ENCODE measurements at places on chromosomes 7 and 10. TPM values are rescaled to one million over a fixed set of nuclear protein-coding genes. Genes with fewer than 3 reads are reported as not detected.

Gene ZCCHC24
- total RNA-seq, result 2.1 TPM

Gene RBP3
- not detected for total RNA-seq

Gene CRYGN
- not detected for total RNA-seq

- DNase-seq, result no peak
- H3K27ac ChIP-seq, result no peak overlapping the region
- peak overlapping the region; percentile 26 for H3K4me3 ChIP-seq
- peaks cover 54% of the 10 kb centered on the region for H3K27me3 ChIP-seq
These were observed 131.5 kb downstream of the SPAG6 start for GRCh38 chr10:22476601-22477321.

GRCh38 chr10:7417807-7418206, 7.0 kb upstream of the SFMBT2 start:
- peak overlapping the region; percentile 33 for H3K27ac ChIP-seq
- H3K4me3 ChIP-seq, result peak overlapping the region; percentile 2
- H3K36me3 ChIP-seq, result no peaks in the 10 kb centered on the region
- DNase-seq, result no peak
- peaks cover 41% of the 10 kb centered on the region for H3K27me3 ChIP-seq

DNA sequence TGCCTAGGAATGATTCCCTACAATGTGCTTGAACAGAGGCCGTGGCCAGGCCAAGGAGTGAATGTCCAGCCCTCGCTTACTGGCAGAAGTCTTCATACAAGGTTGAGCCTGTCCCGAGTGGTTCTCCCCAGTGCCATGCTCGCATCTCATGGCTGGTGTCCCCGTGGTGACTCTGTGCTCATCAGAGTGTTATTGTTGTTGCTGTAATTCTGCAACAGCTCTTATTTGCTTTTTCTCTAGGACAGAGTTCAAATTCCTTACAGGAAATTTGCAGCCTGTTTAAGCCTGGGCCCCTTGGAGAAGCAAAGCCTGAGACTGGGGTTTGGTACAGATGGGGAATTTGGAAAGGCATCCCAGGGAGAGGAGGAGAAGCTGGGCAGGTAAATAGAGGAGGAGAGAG, 157.7 kb upstream of the PRR15 start:
- no peak overlapping the region for H3K4me3 ChIP-seq
- H3K27ac ChIP-seq, result no peak overlapping the region
- H3K27me3 ChIP-seq, result peaks cover 1% of the 10 kb centered on the region
- H3K36me3 ChIP-seq, result no peaks in the 10 kb centered on the region
- no peaks in the 10 kb centered on the region for H3K4me1 ChIP-seq

DNA sequence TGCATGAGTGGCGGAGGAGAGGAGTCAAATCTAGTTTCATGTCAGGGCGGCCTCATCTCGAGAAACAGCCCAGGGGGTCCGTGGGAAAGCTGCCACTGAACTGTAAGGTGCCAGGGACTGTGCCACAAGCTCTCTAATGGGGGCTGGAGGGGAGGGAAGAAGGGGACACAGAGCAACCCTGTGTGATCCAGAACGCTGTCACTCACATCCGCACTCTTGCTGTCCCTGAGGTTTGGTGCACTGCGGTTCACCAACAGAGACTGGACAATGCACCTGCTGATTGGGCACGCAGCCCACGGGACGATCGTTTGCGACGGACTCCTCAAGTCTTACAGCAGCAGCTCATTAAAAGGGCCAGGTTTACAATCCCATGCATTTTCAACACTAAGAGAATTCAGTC, 47.7 kb downstream of the AMZ1 start:
- no peaks in the 10 kb centered on the region for H3K27me3 ChIP-seq
- H3K36me3 ChIP-seq, result peaks cover 28% of the 10 kb centered on the region
- H3K4me3 ChIP-seq, result no peak overlapping the region
- peaks cover 28% of the 10 kb centered on the region for H3K4me1 ChIP-seq
- no peak for DNase-seq
